Activated CD4-positive, alpha-beta T cell treated with anti-CD3 and anti-CD28 coated beads for 36 hours (primary cell): ENCODE measurements at places on chromosomes 6 and 20. TPM values are rescaled to one million over a fixed set of nuclear protein-coding genes. Genes with fewer than 3 reads are reported as not detected.
A peak's percentile ranks its signal among the peaks of the same experiment; 100 is the strongest.

- no peak for DNase-seq
Measured at GRCh38 chr20:38975539-38976120, 13.5 kb downstream of the DHX35 start.

DNA sequence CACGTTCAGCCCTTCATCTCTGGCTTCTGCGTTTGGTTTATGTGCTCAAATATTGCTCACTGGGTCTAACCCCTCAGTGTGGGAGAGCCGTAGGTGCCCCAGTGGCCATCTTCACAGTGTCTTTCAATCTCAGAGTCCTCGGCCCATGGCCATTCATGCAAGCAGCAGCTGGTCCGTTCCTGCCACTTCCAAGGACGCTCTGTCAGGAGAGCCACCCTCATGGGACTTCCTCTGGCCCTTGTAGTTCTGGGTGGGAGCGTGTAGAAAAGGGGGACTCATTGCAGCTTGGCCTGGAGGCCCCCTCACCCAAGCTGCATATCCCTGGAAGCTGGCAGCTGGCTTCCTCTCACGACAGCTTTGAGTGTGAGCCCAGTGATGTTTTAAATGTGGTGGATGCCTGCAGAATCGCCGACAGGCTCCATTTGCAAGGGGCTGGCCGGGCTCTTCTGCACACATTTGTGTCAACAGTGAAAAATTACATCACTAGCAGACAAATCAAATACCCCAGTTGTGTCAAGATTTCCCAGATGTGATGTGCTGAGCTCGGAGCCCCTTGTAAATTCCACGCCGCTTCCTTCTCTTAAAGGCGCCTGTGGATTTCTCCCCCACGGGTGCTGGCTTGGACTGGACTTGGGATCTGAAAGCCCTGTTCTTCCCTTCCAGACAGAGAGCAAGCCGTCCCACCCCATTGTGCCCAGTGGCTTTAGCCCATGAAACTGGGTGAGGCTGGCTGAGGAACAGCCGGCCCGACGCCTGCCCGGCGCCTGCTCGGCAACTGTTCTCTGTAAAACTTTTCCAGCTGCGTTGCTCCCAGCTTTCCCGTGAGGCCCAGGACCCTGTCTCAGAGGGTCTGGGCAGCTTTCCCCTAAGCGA is 360.1 kb downstream of the TAF4 start:
- no peak for DNase-seq

DNA sequence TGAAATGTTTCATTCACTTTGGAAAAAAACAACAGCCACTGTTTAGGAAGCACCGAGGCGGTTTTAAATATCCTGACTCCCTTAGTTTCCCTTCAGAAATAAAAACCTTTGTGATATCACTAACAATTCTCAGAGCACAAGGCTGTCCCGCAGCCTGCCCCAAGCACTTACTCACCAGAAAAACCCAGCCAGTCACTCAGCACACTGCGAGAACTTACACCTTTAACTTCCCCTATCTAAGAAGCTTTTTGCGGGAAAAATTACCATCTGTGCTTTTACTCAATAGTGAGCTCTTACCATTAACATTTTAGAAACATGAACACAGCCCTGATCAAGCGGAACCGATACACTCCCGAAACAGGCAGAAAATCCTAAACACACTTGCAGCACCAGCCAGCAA is 9.3 kb downstream of the ZBTB46 start:
- DNase-seq = no peak

DNA sequence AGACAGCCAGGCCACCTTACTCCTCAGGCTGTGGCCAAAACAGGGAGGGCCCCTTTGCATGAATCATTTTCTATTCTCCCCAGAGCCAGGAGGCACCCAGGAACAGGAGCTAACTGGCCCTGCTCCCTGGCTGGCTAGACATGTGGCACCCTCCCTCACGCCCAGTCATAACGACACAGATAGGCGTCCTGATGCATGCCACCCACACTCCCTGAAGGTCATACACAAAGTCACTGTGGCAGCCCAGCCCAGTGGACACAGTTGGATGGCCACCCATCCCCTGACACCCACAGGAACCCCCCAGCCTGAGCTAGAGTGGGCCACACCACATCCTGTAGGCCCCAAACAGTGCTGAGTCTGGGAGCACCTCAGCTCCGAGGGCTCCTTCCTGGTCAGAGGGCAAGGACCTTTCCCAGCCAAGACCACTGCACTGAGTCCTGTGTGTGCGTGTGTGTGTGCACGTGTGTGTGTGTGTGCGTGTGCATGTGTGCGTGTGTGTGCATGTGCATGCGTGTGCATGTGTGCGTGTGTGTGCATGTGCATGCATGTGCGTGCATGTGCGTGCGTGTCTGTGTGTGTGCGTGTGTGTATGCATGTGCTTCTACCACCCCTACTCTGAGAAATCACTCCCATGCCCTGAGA is 21.6 kb downstream of the TFEB start:
- DNase-seq = peak; percentile 60

The DYNLT1 gene
- 118 TPM for total RNA-seq

The LGSN gene
- total RNA-seq = not detected

DNA sequence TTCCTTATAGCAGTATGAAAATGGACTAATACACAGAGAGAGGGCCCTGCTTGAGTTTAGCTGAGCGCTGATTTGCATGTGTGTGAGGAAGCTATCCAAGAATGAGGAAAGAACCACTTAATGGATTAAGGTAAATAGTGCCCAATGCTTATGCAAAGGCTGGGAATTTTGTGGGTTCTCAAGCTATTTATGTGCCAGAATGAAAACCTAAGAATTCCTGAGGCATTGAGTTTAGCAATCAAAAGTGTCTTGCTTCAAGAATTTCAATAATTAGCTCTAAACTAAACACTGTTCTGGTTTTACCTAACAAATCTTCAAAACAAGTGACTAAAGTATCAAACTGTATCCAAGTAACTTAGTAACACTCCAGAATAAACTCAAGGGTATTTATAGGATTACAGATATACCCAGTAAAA is 7.0 kb upstream of the OR14J1 start:
- DNase-seq = no peak

The OR2J1 gene
- not detected for total RNA-seq

- DNase-seq = peak; percentile 67
Measured at GRCh38 chr6:20400456-20401204, 1.0 kb upstream of the E2F3 start.

DNA sequence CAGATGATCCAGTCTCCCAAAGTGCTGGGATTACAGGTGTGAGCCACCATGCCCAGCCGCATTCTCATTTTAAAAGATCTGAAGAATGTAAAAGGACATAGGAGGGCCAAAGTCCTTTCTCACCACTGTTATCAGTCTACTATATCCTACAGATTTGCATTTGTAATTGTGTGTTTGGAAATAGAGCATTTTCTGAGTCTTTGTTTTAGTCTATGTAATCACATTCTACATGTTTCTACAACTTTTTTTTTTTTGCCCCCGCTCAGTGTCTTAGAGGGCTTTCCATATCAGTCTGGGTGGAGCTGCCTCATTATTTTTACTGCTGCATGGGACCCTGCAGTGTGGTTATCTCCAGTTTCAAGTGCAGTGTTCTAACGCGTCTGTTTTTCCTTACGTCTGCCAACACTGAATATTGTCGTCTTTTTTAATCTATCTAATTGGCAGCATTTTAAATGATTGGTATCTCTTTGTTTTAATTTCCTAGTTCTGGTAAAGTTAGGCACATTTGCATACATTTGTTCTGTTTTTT is 7.8 kb downstream of the CUL9 start:
- no peak for DNase-seq

The EDN1 gene
- not detected for total RNA-seq

DNA sequence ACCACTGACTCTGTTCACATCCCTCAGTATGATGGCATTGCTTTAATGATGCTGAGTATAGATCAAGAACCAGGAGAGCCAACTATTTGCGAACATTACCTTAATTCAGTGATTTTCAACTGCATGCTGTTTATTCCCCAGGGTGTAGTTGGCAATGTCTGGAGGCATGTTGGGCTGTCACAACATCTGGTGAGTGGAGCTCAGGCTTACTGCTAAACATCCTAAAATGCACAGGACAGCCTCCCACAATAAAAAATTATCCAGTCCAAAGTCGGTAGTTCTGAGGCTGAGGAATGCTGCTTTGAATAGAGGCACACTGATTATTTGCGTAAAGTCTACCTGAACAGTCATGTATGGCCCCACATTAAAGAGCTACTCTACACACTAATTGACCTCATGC is 94.8 kb upstream of the OPRM1 start:
- no peak for DNase-seq

- DNase-seq = no peak
Measured at GRCh38 chr6:165753506-165753905, 90.5 kb upstream of the PDE10A start.

- DNase-seq = no peak
Measured at GRCh38 chr6:75952128-75952527, 120.3 kb downstream of the IMPG1 start.

- DNase-seq = no peak
Measured at GRCh38 chr6:63561288-63561687, 11.0 kb upstream of the LOC128125822 start.

GRCh38 chr20:45066372-45066771 is 34.6 kb downstream of the KCNS1 start:
- no peak for DNase-seq

DNA sequence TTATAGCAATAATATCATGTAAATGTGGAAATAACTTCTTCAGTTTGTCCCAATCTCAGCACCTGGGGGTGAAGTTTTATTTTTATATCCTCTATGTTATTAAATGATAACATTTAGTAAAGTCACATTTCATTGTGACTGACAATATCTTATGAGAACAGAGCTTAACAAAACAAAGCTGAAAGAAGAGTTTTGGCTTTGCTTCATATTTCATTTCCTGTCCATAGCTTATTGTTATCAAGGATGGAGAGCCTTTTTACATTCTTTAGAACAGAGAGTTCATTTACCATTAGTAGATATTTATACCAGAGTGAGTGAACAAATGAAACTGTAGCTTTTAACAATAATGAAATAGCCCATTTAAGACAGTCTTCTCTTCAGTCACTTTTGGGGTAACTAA is 231.9 kb upstream of the SGK1 start:
- DNase-seq = no peak

The ACSS1 gene
- 10.7 TPM for total RNA-seq

- peak; percentile 5 for DNase-seq
Measured at GRCh38 chr6:19837511-19838441, 606 bp downstream of the ID4 start.

GRCh38 chr6:82397962-82398692 is 34.5 kb downstream of the TPBG start:
- DNase-seq = no peak

The B3GAT2 gene
- total RNA-seq = not detected

The EYS gene
- not detected for total RNA-seq

DNA sequence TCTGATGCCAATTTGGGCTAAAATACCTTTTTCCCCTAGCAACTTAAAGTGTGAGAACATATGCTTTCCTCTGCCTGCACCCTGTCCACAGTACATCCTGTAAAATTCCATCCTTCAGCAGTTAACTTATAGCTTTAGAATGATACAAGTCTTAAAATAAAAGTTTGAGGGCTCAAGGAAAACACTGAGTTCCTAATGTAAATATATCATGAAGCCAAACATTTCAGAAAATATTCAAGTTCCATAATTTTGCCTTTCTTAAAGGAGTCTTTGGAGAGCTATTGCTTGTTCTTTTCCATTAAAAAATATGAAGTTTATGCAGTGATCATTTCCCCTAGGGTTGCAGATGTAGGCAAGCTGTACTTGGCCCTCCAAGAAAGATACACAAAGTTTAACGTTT is 303.8 kb downstream of the COL12A1 start:
- DNase-seq = no peak

DNA sequence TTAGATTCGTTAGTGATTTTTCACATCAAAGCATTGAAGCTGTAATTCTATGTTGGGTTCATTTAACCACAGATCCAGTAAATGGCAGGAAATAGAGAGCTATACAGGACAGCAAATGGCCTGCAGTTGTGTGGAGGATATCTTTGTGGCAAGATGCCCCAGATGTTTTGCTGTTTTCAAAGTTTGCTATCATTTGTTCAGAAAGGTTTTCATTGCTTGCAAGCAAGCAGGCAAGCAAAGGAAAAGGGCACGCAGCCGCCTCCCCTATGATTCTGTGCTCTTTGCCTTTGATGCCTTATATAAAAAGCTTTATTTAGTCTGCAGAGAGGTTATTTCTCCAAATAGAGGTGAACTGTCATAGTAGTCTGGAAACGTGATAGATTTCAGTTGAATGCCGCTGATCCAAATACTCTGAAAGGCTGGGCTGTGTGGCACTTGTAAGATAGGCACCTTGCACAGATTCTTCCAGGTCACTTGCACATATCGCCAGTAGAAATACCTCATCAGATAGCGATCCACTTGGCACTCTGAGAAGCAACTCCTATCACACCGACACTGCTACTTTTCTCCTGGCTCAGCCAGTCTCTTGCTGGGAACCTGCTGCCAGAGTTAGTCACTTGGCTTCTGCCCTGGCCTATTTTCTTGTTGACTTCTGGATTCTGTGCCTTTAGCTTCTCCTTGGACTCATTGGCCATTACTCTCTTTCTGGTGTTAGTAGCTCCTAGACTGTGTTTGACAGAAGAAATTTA is 66.4 kb downstream of the UTRN start:
- DNase-seq = no peak

GRCh38 chr6:170347091-170347490 is 40.5 kb downstream of the FAM120B start:
- peak; percentile 49 for DNase-seq

GRCh38 chr20:58342104-58342945 is 32.8 kb downstream of the RAB22A start:
- no peak for DNase-seq

The ASIP gene
- not detected for total RNA-seq

DNA sequence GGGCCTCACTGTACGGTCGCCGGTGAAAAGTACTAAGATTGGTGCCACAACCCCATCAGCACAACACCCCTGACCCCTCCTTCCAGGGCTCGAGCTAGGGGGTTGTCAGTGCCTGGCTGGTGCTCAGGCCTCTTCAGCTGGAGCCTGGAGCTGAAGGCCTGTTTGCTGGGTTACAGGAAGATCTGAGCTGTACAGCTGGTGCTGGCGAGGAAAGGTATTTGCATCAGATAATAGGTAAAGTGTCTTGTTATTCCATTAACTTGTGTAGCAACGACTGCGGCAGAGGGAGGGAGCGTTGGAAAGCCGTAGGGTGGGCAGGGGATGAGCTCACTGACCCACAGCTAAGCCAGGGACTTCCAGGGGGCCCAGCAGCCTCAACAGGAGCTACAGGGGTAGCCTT is 15.8 kb upstream of the SIRPA start:
- DNase-seq = no peak

DNA sequence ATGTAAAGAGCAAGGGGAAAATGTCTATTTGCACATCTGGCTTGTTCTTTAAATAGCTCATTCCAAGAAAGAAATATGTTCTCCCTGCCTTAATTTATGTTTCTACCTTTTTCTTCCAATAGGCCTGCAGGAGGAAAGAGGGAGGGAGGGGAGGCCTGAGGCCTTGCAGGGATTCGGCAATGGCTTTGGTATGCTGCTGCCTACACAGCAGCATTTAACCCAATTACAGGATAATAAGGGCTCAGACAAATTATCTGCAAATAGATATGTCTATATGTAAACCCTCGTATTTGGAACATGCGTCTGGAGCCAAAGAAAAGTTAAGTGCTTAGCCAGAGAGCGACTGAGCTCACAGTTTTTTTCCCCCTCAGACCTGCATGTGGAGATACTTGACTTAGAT is 277.2 kb downstream of the CDC5L start:
- DNase-seq = no peak

The PRSS16 gene
- 1.5 TPM for total RNA-seq
